ENCODE measurements at places on chromosomes 1 and 21.
A peak's percentile ranks its signal among the peaks of the same experiment; 100 is the strongest.

DNA sequence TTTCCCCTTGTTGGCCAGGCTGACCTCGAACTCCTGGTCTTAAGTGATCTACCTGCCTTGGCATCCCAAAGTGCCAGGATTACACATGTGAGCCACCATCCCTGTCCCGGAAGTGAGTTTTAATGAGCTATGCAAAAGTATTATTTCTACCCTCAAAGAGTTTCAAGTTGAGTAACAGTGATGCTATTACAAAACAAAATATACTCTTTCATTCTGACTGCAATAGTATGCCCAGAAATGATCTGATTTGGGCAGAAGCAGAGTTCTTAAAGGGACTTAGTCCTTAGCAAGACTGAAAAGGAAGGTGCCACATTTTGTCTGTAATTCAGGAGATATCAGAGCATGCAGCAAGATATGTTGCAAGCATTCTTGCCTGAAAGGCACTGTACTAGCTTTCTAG, 375.4 kb downstream of the NUF2 start:
- DNase-seq = no peak

- DNase-seq = no peak
Measured at GRCh38 chr1:217553949-217554509, 76.9 kb downstream of the GPATCH2 start.

DNA sequence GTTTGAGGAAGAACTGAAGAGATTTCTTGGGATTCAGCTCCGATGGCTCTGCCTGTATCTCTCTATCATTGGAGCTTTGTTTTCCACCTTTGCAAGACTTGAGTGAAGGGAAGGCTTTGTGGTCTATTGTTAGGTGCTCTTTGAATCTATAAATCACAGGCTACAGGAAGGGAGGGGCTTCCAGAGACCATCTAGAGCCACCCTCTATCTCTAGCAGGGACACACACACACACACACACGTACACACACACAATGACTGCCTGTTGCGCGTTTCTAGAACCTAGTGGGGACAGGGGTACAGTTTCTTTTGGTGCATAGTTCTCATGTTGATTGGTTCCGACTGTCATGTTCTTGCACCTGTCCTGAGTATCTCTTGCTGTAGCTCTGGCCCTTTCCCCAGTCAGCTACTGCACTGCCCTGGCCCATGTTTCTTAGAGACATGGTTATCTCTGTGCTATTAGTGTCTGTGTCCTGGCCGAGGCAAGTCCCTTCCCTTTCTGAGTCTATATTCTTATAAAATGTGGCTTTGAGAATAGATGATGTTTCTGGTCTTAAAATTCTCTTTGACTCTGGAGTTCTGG, 60.7 kb downstream of the MAN1C1 start:
- no peak for DNase-seq

GRCh38 chr1:20521960-20522861, 14.3 kb upstream of the MUL1 start:
- DNase-seq = peak; percentile 81

DNA sequence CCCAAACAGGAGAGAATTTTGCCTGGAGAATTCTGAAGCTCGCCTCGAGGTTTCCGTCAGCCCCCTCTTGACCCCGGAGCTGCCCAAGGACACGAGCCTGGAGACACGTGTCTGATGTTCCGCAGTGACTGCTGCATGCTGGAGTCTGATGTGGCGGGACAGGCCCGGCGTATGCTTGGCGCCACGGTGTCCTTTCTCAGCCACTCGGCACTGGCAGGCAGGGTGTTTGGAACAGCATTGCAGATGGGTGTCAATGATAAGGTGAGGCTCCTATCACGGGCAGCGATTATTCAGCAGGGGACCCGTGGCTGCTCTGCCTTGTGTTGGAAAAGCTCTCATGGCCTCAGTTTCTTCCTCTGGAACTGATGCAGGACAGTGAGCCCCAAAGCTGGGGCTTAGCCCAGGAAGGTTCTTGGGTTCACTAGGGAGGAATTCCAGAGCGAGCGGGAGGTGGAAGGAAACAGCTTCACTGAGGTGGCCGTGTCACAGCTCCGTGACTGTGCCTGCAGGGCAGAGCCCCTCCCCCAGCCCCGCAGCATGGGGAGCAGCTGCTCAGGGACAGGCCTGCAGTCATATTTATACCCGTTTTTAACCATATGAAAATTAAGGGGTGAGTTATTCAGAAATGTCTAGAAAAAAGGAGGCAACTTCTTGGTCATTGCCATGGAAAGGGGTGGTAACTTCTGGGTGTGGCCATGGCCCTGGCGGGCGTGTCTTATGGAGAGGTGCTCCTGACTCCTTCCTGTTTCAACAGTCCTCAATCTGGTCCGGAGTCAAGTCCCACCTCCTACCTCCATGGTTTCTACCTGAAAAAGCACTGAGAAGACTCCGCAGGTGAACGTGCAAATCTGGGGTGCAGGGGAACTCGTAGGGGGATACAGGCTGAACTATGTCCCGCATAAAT, 123.4 kb downstream of the SIK1 start:
- no peak for DNase-seq

DNA sequence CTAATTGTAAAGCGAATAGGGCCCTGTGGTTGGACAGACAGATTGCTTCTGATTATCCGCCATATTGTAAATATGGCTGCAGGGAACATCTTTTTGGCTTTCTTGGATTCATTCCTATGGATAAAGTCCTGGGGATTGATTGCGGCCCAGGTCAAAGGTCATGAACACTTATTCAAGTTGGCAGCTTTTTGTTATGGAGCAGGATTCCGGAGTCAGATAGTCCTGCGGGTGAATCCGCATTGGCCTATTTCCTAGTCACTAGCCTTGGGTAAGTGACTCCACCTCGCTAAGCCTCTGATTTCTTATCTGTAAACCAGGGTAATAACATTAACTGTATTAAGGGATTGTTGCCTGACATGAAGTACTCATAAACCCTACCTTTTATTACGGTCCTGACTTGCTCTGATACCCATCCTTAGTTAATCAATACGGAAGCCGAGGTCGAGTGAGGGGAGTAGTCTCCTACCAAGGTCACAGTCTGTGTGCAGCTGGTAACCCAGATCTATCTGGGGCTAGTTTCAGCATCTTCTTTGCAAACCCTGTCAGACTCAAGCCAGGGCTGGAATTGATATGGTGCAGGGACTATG, 31.7 kb downstream of the EDN2 start:
- DNase-seq = no peak

DNA sequence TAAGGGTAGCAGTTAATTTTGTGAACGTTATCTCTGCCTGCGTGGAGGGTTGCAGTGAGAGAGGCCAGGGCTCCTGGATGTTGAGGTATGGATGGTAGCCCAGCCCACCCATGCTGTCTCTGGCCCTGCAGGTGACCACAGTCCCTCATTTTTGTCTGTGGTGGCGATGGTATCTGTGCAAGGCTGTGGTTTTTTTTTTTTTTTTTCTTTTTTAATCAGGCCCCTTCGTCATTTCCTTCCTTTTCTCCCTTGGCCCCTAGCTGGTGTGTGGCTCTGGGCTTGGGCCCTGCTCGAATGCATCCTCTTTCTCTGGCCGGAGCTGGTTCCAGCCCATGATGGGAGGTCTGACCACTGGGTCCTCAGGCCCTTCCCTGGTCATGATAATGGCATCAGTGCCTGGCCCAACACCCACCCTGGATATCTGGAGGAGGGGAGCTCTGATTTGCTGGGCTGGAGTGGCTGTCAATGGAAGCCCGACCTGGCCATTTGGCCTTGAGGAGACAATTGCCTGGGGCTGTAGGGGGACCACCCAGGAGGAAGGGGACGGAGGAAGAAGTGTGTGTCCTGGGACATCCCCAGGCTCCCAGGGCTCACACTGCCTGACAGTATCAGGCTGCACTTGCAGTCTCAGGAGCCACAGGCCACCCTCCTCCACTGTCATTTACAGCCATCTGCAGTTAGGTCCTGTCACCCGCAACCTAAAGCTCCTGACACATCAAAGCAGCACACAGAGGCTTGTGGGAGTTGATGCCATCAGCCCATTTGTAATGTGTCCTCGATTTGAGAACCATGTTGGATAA, 8.1 kb upstream of the RNF187 start:
- no peak for DNase-seq

- DNase-seq = peak; percentile 67
Measured at GRCh38 chr1:25568834-25569596, 25.6 kb downstream of the LDLRAP1 start.

DNA sequence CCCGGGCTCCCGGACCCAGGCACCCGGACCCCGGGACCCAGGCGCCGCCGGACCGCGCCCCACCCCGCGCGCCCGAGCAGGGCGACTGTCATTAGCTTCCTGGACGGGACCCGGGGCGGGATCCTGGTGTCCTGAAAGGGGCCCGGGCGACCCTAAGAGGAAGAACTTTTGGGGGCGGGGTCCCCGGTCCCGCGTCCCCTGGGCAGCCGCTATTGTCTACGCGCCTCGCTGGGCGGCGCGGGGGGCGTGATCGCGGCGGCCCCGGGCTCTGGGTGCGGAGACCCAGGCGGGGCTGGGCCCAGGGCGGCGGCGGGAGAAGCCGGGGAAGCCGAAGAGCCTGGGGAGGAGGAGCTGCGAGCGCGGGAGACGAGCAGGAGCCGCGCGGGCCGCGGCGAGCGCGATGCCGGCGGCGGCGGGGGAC, 465 bp downstream of the HUNK start:
- DNase-seq = no peak

DNA sequence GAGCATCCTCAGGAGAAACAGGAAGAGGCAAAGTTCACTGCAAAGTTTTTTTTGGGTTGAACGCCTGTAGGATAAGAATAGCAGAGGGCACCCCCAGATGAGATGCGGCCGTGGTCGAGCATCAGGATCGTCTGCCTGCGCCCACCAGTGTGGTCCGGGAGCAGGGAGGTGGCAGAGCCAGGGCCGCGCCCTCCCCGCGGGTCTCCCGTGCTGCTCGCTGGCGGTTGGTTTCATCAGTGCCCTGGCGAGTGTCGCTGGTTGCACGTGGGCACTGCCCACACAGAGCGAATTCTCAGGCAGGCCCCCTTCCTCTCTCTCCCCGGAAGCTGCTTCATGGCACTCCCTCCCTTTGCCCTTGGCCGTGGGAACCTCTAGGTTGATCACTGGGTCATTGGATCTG, 120.0 kb downstream of the PCBP3 start:
- no peak for DNase-seq

- no peak for DNase-seq
Measured at GRCh38 chr1:18666317-18666920, 35.8 kb downstream of the PAX7 start.

GRCh38 chr21:33801424-33802405, 113.9 kb downstream of the ATP5PO start:
- peak; percentile 43 for DNase-seq

GRCh38 chr1:109357616-109358015, 40.1 kb downstream of the SORT1 start:
- DNase-seq = peak; percentile 33

Data from fibroblast of lung (primary cell).